ENCODE measurements at places on chromosomes 3 and 15.

DNA sequence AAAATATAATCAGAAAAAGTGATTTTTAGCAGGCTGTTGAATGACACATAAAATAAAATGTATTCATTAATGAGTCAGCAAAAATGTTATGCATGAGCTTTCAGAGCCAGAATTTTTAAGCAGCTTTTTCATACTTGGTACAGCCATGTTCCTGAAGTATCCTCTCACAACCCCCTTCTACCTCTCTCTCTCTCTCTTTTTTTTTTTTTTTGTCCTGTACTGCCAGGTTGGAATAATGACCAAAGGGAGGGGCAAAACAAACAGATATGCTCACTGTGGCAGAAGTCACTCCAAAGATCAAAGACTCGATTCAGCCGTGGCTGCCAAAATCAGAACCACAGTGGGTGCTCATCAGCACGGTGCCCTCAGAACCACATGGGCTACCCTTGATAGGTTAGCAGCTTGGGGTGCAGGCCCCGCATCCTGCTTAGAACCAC, 383.0 kb downstream of the ZBTB20 start:
- DNase-seq = no peak

DNA sequence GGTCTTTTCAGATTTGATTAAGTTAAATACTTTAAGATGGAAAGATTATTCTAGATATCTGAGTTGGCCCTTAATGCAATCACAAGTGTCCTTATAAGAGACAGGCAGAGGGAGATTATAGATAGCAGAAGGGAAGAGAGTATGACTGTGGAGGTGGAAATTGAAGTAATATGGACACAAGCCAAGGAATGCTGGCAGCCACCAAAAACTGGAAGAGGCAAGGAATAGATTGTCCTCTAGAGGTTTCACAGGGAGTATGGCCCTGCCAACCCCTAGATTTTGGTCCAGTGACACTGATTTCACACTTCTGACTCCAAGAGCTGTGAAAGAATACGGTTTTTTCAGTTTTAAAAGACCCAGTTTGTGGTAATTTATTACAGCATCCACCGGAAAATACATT, 1498.7 kb upstream of the CADM2 start:
- DNase-seq = no peak

DNA sequence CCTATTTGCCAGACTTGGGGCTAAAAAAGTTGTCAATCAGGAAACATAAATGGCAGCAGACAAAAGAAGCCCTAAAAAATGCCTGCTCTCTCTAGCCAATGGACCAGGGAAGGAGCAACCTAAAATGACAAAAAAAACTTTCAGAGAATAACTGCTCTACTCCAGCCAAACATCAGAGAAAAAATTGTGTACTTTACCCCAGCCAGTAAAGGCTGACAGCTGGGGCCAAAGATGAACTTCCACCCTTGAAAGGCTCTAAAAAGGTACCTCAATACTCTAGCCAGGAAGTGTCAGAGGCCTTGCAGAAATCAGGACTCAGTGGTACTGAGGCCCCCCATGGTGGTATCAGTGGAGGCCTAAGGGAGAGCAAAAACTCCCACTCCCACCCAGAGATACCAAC, 18.4 kb downstream of the C3orf70 start:
- no peak for DNase-seq

DNA sequence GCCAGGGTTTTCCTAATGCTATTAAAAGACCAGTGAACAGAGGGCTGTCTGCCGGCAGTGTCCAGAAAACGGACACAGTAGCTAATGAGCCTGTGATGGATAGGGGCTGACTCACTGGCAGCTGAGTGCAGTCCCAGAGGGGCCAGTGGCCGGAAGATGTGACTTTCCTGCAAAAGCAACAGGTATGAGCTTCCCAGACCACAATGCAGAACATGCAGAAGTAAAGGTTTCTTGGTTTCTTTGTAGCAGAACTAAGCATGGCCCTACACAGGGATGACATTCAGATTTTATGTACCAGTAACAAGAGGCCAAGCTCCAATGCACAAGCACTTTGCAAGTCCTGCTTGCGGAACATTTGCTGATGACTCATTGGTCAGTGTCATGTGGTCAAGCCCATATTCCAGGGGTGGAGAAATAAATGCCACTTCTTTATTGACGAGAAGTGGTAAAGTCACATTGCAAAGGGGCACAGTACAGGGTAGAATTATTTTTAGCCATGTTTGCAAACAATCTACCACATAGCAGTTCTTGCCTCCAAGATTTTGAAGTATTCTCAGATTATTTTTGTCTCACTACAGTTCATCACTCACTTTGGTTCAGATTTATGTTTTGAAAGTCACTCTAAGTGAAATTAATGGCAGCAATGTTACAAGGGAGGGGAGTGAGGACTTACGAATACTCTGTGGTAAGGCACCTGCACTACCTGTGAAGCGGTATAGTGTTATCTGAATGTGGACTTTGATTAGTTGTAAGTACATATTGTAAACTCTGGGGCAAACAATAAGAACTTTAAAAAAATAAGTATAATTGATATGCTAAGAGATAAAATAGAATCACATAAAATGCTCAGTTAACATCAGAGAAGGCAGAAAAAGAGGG, 263.3 kb downstream of the ABHD5 start:
- DNase-seq = no peak

DNA sequence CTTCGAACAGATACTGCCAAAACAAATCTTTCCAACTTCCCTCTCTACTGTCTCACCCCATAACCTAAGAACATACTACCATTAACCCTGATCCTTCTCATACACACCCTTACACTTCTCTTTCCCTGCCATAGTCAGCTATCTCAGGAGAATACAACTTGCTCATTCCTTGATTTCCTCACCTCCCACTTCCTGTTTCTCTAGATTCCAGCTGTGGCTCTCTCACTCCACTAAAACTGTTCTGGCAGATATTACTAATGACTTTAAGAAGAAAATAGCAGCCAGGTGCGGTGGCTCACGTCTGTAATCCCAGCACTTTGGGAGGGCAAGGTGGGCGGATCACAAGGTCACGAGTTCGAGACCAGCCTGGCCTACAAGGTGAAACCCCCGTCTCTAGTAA, 4.6 kb downstream of the LSG1 start:
- DNase-seq = no peak

DNA sequence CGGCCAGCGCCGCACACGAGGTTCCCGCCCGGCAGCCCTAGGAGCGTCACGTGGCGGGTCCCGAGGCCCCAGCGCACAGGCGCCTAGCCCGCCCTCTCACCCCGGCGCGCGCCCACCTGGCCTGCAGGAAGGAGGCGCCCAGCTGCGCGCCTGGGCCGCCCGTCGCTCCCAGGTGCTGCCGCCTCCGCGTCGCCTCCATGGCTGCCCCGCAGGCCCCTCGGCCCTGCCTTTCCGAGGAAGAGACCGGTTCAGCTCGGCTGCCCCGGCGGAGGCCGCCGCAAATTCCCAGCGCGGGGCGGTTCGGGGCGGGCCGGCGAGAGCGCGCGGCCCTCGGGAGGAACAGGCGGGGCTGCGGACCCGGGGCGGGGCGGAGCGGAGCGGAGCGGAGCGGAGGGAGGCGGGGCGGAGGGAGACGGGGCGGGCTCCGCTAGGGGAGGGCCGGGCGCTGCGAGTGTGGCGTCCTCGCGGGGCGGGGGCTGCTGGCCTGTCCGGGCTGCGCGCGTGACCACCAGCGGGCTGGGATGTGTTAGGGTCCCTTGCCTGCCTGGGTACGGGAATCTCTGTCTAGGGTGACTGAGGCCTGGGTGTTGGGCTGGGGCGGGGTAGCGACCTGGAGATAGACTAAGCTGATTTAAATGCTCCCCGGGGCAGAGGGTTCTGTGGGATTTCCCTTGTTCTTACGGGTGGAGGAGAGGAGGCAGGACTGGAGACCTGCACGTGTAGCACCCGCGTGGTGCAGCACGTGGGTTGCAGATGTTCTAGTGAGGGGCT, at the start of gene CLN6:
Gene CLN6 (minus strand): TSS at position 343 of the 771 bp plus-strand sequence. CDS start 144 bp downstream, at position 199.
- peak; percentile 86 for DNase-seq

- peak; percentile 63 for DNase-seq
These were observed 40.4 kb downstream of the WHAMM start for GRCh38 chr15:82849556-82850512.

GRCh38 chr3:54538346-54538745, 389.5 kb downstream of the LRTM1 start:
- no peak for DNase-seq

DNA sequence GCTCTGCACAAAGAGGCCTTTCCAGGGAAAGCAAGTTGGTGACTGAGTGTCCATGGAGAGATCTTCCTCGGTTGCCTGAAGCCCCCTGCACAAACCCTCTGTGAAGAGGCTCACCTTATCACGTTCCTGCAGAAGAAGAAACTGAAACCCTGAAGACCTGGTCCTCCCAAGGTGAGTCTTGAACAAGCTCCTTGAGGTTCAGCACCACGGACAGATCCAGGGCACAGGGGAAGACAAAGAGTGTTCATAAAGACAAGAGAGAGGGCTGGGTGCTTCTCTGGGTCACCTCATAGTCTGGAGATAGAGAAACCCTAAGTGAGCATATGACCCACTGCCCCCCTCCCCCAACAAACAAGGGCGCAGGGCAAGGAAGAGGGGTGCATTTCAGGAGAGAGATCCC, 21.7 kb upstream of the TBC1D21 start:
- peak; percentile 60 for DNase-seq

GRCh38 chr3:105051972-105052371, 314.7 kb upstream of the ALCAM start:
- DNase-seq = no peak

- no peak for DNase-seq
These were observed 51.0 kb upstream of the SSR3 start for GRCh38 chr3:156605686-156606605.

- no peak for DNase-seq
These were observed 82.0 kb upstream of the XXYLT1 start for GRCh38 chr3:195352895-195353488.

GRCh38 chr15:97078591-97078990, 748.1 kb downstream of the NR2F2 start:
- no peak for DNase-seq

GRCh38 chr15:31050953-31051352, 50.6 kb downstream of the TRPM1 start:
- no peak for DNase-seq

GRCh38 chr15:80052597-80053304, 6.7 kb upstream of the ZFAND6 start:
- DNase-seq = no peak

DNA sequence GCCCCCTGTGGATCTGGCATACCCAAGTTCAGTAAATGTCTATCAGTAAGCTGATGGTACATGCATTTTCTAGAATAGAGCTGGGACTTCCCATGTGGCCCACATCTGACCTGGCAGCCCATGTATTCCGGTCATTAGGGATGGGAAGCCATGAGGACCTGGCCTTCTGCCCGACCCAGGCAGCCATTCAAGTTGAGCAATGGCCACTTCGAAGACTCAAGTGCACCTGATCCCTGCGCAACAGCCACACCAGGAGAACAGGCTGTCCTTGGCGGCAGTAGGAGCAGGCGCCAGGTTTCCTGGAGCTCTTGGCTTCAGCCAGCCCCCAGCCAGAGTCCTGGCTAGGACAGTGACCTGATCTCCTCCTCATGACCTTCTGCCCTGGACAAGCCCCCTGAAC, 14.6 kb downstream of the HEMK1 start:
- DNase-seq = no peak

DNA sequence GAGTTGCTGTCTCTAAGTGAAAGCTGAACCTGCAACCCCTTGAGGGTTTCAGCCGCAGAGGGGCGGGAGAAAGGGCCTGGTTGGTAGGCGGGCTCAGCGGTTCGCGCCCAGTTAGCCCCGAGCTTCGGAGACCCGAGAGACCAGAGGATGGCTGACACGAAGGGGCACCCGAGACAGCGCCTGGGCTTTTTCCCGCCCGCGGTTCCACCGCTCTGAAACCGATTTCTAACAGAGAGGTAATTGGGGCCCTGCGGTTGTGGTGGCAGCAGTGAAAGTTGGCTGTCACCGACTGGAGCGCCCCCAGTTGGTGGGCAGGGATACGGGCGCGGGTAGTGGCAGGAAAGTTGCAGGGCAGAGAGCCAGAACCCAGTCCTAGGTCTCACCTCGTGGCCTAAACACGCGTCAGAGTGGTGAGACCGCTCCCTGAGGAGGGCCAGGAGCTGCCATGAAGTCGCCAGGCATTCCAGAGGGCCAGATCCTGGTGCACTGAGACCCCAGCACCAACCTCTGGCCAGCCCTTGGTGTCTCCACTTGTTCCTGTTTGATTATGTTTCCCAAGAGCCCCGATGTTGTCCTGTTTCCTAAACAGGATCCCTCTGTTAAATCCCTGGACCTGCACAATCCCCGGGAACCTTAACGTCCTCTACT, 625 bp upstream of the ELL3 start:
- DNase-seq = peak; percentile 92

- no peak for DNase-seq
These were observed 47.2 kb upstream of the GALNT15 start for GRCh38 chr3:16127249-16127648.

DNA sequence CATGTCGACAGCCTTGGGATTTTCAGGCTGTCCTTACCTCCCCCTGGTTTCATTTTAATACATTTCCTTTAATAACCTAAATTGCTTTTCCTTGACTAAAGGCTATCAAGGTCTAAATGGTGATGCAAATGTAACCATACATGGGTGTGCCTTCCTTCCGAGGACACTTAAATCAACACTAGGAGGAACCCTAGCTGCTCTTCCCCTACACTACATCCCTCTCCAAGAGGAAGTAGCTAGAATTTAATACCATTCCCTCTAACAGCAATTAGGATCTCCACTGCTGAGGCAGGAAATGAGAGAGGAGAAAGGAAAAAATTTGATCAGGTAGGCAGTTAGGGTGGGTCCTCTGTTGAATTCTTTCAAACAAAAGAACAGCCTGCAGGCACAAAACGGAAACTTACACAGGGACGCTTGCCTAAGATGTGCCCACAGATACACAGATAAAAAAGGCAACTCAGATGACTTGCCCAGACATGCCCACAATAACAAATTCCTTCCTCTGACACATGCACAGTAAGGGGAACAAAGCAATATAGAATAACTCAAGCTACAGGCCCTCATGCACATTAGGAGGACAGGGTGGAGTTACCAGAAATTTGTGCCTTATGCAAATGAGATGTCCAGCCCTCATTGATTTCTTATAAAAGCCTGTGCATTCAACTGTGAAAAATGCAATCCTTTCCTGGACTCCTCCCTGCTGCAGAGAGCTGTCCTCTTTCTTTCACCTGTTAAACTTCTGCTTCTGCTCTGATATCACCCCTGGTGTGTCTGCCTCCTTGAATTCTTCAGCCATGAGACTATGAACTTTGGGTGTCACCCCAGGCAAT, 1024.4 kb upstream of the CADM2 start:
- no peak for DNase-seq

Measured in stimulated activated naive CD8-positive, alpha-beta T cell treated with anti-CD3 and anti-CD28 coated beads, Interleukin-15, Interleukin-2, amounts not matched to agents 100 U/mL and 50 U/mL, for 24 hours (primary cell).